ENCODE measurements at places on chromosomes 5 and 9. TPM values are rescaled to one million over a fixed set of nuclear protein-coding genes. Genes with fewer than 3 reads are reported as not detected.

ATG12 gene
- total RNA-seq, result 84.3 TPM

LVRN gene
- 1.9 TPM for total RNA-seq

MYMK gene
- total RNA-seq, result not detected

FABP6 gene
- 2.8 TPM for total RNA-seq

MRPS30 gene
- total RNA-seq, result 60.8 TPM

IFNA2 gene
- total RNA-seq, result not detected

BRINP1 gene
- 47.2 TPM for total RNA-seq

ZNF300 gene
- total RNA-seq, result 23.2 TPM

Measured in spinal cord (tissue), 10 donors.